Renal cortical epithelial cell (primary cell): ENCODE measurements at places on chromosomes 1 and 21. TPM values are rescaled to one million over a fixed set of nuclear protein-coding genes. Genes with fewer than 3 reads are reported as not detected.

Gene TRABD2B
- 1.6 and 6.8 TPM in 2 replicates for total RNA-seq

Gene LMX1A
- total RNA-seq, result not detected in 2 replicates

Gene LENEP
- total RNA-seq, result 0.60 TPM in 1 of 2 replicates, not detected in the other

Gene C1orf74
- 2.9 and 16.5 TPM in 2 replicates for total RNA-seq

Gene SPATC1L
- 1.9 and 4.5 TPM in 2 replicates for total RNA-seq

Gene RC3H1
- 33.0 and 56.4 TPM in 2 replicates for total RNA-seq

Gene CFHR3
- total RNA-seq, result not detected in 2 replicates

Gene TSPAN2
- 9.8 and 14.1 TPM in 2 replicates for total RNA-seq

Gene PTPRF
- total RNA-seq, result 128 and 259 TPM in 2 replicates

Gene TEDDM1
- total RNA-seq, result not detected in 2 replicates

Gene CHAF1B
- 0.70 and 3.1 TPM in 2 replicates for total RNA-seq

Gene KRTAP25-1
- not detected in 2 replicates for total RNA-seq

Gene DDR2
- 1.2 and 1.7 TPM in 2 replicates for total RNA-seq

Gene ATF6
- 35.1 and 42.8 TPM in 2 replicates for total RNA-seq

Gene OLIG2
- not detected in 2 replicates for total RNA-seq

Gene HNRNPR
- total RNA-seq, result 65.8 and 131 TPM in 2 replicates

Gene NES
- total RNA-seq, result 1.0 and 1.6 TPM in 2 replicates

Gene NMNAT2
- 0.17 and 0.65 TPM in 2 replicates for total RNA-seq

Gene LCE1C
- not detected in 2 replicates for total RNA-seq

Gene RNU1-3
- under 0.01 TPM in 2 replicates for total RNA-seq

Gene PLEKHN1
- 2.4 and 2.6 TPM in 2 replicates for total RNA-seq
